ENCODE measurements at places on chromosomes 11 and 22.

DNA sequence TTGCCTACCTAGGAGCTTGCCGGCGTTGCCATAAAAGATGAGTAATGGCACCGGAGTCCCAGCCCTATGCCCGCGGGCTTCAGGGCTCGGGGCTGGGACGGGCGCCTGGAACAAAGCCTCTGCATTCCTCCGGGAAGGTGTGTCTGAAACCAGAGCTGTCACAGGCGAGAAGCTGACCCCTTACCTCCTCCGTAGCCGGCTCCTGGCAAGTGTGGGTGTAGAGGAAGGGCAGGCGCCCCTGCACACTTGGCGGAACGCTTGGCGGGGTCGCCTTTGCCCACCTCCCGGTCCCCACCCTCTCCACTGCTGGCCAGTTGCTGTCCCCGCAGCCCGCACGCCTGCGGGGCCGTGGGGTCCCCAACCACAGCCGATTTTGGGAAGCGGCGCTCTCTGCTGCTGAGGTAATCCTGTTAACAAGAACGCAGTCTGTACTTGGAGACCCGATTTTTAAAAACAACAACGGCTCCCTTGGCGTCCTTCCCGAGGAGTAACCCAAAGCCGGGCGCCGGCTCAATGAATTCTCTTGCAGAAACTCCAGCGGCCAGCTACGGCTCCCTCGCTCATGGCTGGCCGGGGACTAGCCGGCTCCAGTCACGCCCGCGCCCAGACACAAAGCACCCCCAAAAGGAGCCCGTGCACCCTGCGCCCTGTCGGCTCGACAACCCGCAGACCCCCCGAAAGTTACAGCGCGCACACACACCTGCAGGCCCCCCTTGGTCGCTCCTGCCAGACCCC is 89.2 kb downstream of the PLEKHA7 start:
- DNase-seq, result no peak

GRCh38 chr22:40593460-40594273 is 42.9 kb downstream of the MRTFA start:
- no peak for DNase-seq

- DNase-seq, result no peak
These were observed 33.0 kb downstream of the LRRC10B start for GRCh38 chr11:61541598-61541997.

DNA sequence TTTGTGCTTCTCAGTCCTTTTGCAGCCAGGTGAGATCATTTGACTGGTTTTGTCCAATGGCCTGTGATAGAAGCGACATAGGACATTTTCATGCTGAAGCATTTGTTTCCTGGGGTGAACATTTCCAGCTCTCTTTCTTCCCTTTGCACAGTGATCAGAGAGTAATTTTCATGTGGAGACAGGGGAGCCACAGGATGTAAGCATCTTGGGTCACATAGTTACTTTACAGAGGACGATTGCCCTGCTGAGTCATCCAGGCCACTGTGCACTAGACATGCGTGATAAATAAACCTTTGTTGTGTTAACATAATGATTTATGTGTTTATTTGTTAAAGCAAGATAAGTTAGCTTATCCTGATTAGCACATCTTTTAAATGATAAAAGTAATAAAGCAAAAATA is 263.5 kb upstream of the CCDC179 start:
- no peak for DNase-seq

GRCh38 chr11:92854162-92854561 is 115.3 kb upstream of the MTNR1B start:
- DNase-seq, result no peak

DNA sequence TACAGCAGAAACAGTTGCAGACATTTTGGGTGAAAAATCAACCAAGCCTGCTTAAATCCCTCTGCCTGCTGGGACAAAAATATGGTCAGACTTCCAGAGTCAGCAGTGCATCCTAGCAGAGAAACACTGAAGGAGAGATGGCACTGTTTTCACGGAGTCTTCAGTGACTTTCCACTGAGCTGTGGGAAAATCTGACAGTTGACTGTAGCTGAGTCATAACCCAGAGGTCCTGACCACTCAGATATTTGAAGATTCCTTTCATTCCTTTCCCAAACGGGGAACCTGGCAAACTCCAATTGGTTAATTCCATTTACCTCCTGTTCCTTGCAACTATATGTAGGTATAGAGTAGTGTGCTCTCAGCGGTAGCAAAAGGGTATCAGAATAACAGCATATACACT is 20.9 kb upstream of the UPB1 start:
- DNase-seq, result no peak

- DNase-seq, result no peak
These were observed 207.0 kb downstream of the TBC1D22A start for GRCh38 chr22:46969491-46969890.

GRCh38 chr22:38080850-38081635 is 2.9 kb downstream of the SLC16A8 start:
- DNase-seq, result no peak

GRCh38 chr22:42328130-42328783 is 57.8 kb upstream of the TCF20 start:
- no peak for DNase-seq

- DNase-seq, result peak; percentile 32
These were observed 935 bp upstream of the RCOR2 start for GRCh38 chr11:63917692-63918506.

GRCh38 chr11:48013269-48013901 is 33.0 kb downstream of the PTPRJ start:
- peak; percentile 35 for DNase-seq

GRCh38 chr22:40183029-40183581 is 5.4 kb downstream of the TNRC6B start:
- DNase-seq, result no peak

GRCh38 chr11:57815476-57815875 is 53.9 kb downstream of the CTNND1 start:
- no peak for DNase-seq
